ENCODE measurements at places on chromosomes 7 and 10. TPM values are rescaled to one million over a fixed set of nuclear protein-coding genes. Genes with fewer than 3 reads are reported as not detected.

The LHFPL3 gene
- 7.2 TPM for total RNA-seq

The PCLO gene
- total RNA-seq, result 6.7 TPM

The CAV1 gene
- total RNA-seq, result 298 TPM

The DPP6 gene
- total RNA-seq, result 1.2 TPM

The FKBP6 gene
- 0.72 TPM for total RNA-seq

The IL2RA gene
- total RNA-seq, result 5.1 TPM

The OR2A7 gene
- total RNA-seq, result not detected

The NPC1L1 gene
- total RNA-seq, result 0.48 TPM

The SFTPD gene
- not detected for total RNA-seq

The C1GALT1 gene
- total RNA-seq, result 27.7 TPM

The TLX1 gene
- 3.4 TPM for total RNA-seq

The CUL1 gene
- 59.0 TPM for total RNA-seq

The FFAR4 gene
- total RNA-seq, result 0.96 TPM

The RBM33 gene
- 31.8 TPM for total RNA-seq

The BAMBI gene
- 197 TPM for total RNA-seq

The CARD11 gene
- 3.9 TPM for total RNA-seq

The PDCD4 gene
- 118 TPM for total RNA-seq

The RBM20 gene
- 2.2 TPM for total RNA-seq

The SLC26A3 gene
- 6.3 TPM for total RNA-seq

The NME8 gene
- not detected for total RNA-seq

The RAB19 gene
- total RNA-seq, result not detected

The HMX3 gene
- 2.6 TPM for total RNA-seq
